ENCODE measurements at places on chromosomes 13 and 19.

- no peaks in the 10 kb centered on the region for H3K36me3 ChIP-seq
- no peaks in the 10 kb centered on the region for H3K27me3 ChIP-seq
- no peak overlapping the region for H3K4me3 ChIP-seq
Observed at GRCh38 chr13:103961129-103961528, 894.9 kb upstream of the SLC10A2 start.

- no peaks in the 10 kb centered on the region for H3K36me3 ChIP-seq
- no peaks in the 10 kb centered on the region for H3K4me1 ChIP-seq
- DNase-seq = no peak
- no peak overlapping the region for H3K27ac ChIP-seq
Observed at GRCh38 chr19:51296336-51297093, 14.9 kb upstream of the IGLON5 start.

DNA sequence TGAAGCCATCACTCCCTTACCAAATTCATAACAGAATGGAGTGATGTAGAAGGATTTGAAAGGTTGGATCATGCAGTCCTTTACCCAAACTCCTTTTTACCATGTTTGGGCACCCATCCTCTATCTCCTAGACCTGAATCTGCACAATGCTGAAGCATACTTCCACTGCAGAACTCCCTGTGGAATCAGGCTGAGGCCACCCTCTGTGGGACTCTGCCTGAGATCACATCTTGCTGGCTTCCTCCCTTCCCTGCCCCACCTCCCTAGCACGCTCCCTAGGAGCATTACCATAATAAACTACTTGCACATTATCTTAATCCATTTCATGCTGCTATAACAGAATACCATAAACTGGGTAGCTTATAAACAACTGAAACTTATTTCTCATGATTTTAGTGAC is 68.4 kb upstream of the VSTM2B start:
- H3K27ac ChIP-seq = no peak overlapping the region
- H3K4me1 ChIP-seq = no peaks in the 10 kb centered on the region
- no peaks in the 10 kb centered on the region for H3K36me3 ChIP-seq
- no peaks in the 10 kb centered on the region for H3K27me3 ChIP-seq

GRCh38 chr19:14412324-14412995 is 6.7 kb downstream of the DDX39A start:
- H3K4me1 ChIP-seq = no peaks in the 10 kb centered on the region
- H3K27ac ChIP-seq = no peak overlapping the region
- no peak overlapping the region for H3K4me3 ChIP-seq
- no peaks in the 10 kb centered on the region for H3K27me3 ChIP-seq

DNA sequence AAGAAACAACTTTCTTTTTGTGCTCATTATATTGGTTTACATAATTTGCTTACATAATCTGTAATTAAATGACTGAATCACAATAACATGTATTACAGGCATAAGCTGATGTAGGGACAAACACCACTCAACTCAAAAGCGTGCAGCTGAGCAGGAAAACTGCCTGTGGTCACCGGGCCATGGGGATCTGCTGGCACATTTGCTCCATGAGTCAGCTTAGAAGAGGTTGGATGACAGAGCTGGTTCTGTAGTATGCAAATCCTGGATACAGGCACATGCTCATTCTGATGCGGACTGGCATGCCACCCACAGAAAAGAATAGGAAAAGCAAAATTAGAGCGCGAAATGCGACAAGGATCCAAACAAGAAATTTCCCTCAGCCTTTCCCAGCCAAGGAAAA is 128.6 kb downstream of the USP12 start:
- H3K36me3 ChIP-seq = no peaks in the 10 kb centered on the region
- no peak overlapping the region for H3K4me3 ChIP-seq
- H3K4me1 ChIP-seq = no peaks in the 10 kb centered on the region
- DNase-seq = peak; percentile 63
- no peaks in the 10 kb centered on the region for H3K27me3 ChIP-seq

GRCh38 chr19:56403261-56403660 is 871 bp upstream of the ZNF583 start:
- no peak for DNase-seq
- no peaks in the 10 kb centered on the region for H3K4me1 ChIP-seq
- H3K27ac ChIP-seq = peak overlapping the region; percentile 94
- H3K27me3 ChIP-seq = no peaks in the 10 kb centered on the region
- peaks cover 7% of the 10 kb centered on the region for H3K36me3 ChIP-seq
- peak overlapping the region; percentile 71 for H3K4me3 ChIP-seq

DNA sequence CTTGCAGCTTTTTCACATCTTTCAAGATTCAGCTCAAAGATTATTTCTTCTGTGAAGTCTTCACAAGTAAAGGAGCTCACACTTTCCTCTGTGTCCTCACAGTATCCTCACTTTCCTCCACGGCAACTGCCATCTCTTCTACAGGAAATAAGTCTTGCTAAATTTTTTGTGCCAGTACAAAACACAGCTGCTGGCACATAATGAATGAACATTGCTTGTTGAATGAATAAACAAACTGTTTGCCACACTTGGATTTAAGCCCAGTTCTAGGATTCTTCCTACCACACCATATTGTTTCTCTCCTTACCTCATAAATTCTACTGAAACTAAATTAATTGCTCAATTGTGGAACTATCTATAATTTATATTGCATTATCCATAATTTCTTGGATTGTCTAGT is 59.5 kb downstream of the RAP2A start:
- DNase-seq = no peak
- no peak overlapping the region for H3K27ac ChIP-seq
- H3K4me3 ChIP-seq = no peak overlapping the region
- H3K4me1 ChIP-seq = no peaks in the 10 kb centered on the region

DNA sequence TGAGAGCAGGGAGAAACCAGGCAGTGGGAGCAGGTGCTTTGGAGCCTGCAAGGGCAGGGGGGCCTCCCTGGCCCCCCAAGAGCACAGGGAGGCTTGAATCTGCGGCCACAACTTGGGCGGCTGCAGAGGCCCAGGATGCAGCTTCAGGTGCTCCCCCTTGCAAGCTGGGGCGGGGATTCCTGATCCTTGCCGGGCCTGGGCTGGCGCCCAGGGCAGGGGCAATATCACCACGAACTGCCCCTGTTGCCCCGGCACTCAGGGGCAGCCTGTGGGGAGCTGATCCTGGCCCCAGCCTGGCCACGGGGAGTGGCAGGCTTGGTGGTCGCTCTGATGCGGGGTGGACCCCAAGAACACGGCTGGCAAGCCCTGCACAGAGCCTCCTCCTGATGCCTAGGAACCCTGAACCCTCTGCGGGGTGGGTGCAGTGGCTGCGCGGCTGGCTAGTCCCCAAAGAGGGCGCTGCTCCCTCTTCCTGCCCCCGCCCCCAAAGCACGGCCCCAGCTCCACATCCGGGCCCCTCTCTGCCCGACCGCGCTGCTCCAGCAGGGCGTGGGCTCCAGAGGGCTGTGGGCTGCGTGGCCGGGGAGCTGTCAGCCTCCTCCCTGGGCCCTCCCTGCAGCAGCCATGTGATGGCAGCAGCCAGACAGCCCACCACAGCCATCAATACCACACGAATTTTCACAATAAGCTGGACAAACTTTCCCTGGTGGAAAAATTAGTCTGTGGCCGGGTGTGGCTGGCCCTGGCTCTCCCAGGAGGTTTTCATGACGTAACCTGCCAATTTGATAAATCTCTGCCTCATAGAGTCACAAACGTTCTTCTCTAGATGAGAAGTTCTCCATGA is 21.0 kb downstream of the TNFSF9 start:
- DNase-seq = no peak
- no peaks in the 10 kb centered on the region for H3K4me1 ChIP-seq
- no peak overlapping the region for H3K27ac ChIP-seq
- H3K27me3 ChIP-seq = no peaks in the 10 kb centered on the region
- no peak overlapping the region for H3K4me3 ChIP-seq

DNA sequence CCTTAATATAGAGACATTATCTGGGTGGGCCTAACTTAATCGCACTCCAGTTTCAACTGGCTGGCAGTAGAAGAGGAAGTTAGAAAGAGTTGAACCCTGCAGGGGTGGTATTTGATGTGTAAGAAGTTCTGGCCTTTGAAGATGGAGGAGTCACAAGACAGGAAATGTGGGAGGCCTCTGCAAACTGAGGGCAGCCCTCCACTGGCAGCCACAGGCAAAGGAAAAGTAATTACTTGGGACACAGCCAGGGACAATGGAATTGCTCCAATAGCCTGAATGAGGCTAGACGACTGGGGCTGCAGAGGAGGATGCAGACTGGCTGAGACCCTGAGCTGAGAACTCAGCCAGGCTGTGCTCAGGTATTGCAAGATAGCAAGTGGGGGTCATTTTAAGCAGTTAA is 703.3 kb upstream of the ARGLU1 start:
- H3K27me3 ChIP-seq = no peaks in the 10 kb centered on the region
- H3K4me1 ChIP-seq = no peaks in the 10 kb centered on the region
- no peak overlapping the region for H3K4me3 ChIP-seq
- no peak overlapping the region for H3K27ac ChIP-seq
- no peak for DNase-seq
- no peaks in the 10 kb centered on the region for H3K36me3 ChIP-seq

GRCh38 chr19:10362259-10362658 is 18.1 kb downstream of the TYK2 start:
- peaks cover 6% of the 10 kb centered on the region for H3K36me3 ChIP-seq
- H3K27ac ChIP-seq = no peak overlapping the region
- DNase-seq = no peak

GRCh38 chr13:90246687-90247345 is 1100.7 kb upstream of the MIR17HG start:
- H3K4me1 ChIP-seq = no peaks in the 10 kb centered on the region
- no peak for DNase-seq
- no peaks in the 10 kb centered on the region for H3K27me3 ChIP-seq
- H3K4me3 ChIP-seq = no peak overlapping the region

- H3K27me3 ChIP-seq = no peaks in the 10 kb centered on the region
- H3K4me3 ChIP-seq = no peak overlapping the region
- DNase-seq = no peak
- no peaks in the 10 kb centered on the region for H3K36me3 ChIP-seq
- H3K4me1 ChIP-seq = no peaks in the 10 kb centered on the region
Observed at GRCh38 chr19:46892252-46893179, 31.7 kb downstream of the ARHGAP35 start.

GRCh38 chr19:49364083-49364737 is 533 bp downstream of the DKKL1 start:
- H3K36me3 ChIP-seq = no peaks in the 10 kb centered on the region
- no peaks in the 10 kb centered on the region for H3K27me3 ChIP-seq
- H3K27ac ChIP-seq = peak overlapping the region; percentile 78
- H3K4me1 ChIP-seq = no peaks in the 10 kb centered on the region

All from breast epithelium (tissue), 4 donors.